ENCODE measurements at places on chromosomes 2 and 18.

- no peak for DNase-seq
These were observed 96.8 kb upstream of the DNAJC10 start for GRCh38 chr2:182619276-182619675.

- DNase-seq = peak; percentile 44
These were observed 26.8 kb downstream of the AAK1 start for GRCh38 chr2:69616755-69617154.

DNA sequence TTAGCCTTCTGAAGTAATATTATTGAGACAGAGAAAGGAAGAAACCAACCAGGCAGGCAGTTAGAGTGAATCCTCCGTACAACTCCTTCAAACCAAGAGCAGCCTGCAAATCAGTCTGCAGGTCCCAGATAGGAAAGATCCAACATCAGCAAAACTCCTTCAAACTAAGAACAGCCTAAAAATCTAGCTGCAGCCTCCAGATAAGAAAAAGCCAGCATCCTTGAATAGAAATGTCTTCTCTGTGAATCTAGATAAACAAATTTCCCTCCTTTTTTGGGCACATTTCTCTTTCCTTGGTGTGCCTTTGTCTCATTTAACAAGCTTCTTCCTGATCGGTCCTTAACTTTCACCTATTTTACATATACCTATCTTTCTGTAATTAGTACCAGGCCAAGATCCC is 1004.6 kb upstream of the TMEFF2 start:
- no peak for DNase-seq

DNA sequence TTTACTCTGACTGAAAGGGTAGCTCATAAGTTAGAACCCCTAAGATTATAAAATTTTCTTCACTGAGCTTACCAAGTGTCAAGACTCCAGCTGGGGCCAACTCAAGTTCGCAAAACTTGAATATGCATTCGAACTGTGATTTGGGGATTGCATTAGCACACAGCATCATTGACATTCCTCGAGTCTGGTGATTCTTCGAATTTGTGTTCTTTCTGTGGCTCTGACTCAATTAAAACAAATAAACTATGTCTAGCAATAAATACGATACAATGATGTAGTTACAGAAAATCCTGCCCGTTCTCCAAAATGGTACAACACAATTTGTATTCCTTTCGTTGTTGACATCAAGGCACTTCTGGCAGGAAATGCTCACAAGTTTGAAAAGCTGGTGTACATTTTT is 11.1 kb downstream of the CCL20 start:
- no peak for DNase-seq

GRCh38 chr2:143333168-143333791 is 204.1 kb downstream of the ARHGAP15 start:
- no peak for DNase-seq

GRCh38 chr2:230987137-230988020 is 8.5 kb upstream of the SPATA3 start:
- DNase-seq = peak; percentile 94

DNA sequence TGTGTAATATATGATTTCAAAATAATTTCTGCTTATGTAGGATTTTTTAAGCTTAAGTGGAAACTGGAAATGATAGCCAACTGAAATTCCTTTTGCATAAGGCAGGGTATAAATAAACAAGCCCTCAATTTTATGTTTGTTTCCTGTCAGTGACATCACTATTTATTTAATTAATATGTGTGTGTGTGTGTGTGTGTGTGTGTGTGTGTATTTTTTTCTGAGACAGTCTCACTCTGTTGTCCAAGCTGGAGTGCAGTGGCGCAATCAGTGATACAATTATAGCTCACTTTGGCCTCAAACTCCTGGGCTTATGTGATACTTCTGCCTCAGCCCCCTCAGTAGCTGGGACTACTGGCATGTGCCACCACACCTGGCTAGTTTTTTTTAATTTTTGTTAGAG is 29.3 kb upstream of the CYP20A1 start:
- no peak for DNase-seq

GRCh38 chr2:186098821-186099220 is 360.2 kb downstream of the FSIP2 start:
- no peak for DNase-seq

DNA sequence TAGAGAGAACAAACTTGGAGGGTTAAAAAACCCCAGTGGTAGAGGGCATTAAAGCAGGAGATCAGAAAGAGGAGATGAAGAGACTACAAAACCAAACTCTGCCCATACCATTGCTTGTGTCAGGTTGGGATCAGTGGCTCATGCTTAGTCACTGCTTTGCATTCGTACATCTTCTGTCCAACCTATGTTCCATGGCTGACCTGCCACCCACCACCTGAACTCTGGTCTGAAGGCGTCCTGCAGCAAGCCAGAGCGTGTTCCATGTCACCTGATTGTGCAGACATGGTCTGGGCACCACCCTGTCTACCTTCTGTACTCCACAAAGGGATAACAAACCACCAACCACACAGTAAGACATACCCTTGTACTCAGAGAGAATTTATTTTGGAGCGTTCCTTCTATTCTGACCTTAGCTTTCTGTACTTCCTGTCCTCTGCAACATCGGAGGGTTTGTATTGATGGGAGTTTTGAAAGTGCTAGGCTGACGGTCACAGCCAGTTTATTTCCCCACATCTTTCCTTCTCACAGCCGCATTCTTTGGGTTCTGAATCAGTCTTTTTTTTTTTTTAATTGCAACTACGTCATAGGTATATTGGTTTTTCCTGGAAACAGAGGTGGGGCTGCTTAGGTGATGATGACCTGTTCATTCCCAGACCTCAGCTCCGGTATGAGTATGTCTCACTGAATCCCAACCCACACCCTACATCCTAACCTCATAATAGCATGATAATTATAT is 88.3 kb downstream of the SOWAHC start:
- DNase-seq = no peak

- peak; percentile 20 for DNase-seq
These were observed 40.4 kb downstream of the PTPN2 start for GRCh38 chr18:12843420-12844350.

GRCh38 chr2:9354318-9354717 is 69.0 kb downstream of the ITGB1BP1 start:
- no peak for DNase-seq

DNA sequence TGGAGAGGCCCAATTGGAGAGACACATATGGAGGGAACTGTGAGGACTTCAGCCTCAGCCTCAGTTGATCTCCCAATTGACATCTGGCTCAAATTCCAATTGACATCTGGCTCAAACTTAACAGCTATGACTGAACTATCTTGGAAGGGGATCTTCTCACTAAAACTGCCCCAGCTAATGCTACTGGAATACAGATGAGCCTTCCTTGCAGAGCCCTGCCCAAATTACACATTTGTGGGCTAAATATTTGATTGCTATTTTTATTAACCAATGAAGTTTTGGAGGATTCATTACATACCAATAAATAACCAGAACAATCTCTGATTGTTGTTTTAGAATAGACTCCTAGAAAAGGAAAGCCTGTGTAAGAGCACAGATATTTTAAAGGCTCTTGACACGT is 189.0 kb upstream of the THUMPD2 start:
- no peak for DNase-seq

DNA sequence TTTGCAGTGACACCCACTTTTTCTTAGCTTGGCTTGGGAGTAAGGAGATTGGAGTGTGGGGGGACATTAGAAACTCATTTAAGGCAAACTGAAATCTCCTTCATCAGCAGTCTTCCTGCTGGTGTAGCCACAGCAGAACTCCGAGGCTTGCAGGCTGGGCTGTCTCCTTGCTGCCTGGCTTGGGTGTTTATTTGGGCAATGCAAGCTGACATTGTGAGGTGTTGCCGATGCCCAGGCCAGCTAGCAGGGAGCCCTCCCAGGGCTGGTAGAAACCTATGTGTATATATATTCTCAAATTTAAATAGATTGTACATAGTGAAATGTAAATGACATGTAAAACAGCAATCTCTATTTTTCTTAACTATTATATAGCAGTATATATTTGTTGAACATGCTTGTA is 11.8 kb downstream of the GDF7 start:
- DNase-seq = no peak

DNA sequence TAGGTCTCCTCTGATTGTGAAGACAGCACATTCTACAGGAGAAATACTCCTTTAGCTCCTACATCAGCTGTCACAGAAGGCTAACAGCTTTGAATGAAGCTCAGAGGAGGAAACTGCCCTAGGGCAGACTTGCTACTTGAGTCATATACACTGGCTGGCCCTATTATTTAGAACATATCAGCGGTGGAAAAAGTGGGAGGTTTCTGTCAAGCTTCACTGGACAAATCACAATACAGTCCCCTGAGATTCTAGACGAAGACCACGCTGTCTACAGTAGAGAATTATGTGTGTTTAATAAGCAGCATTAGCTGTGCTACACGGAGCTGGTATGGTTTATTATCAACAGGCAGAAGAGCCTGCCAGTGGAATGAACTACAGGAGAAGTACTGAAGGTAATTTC is 230.9 kb upstream of the FSIP2 start:
- DNase-seq = peak; percentile 45

DNA sequence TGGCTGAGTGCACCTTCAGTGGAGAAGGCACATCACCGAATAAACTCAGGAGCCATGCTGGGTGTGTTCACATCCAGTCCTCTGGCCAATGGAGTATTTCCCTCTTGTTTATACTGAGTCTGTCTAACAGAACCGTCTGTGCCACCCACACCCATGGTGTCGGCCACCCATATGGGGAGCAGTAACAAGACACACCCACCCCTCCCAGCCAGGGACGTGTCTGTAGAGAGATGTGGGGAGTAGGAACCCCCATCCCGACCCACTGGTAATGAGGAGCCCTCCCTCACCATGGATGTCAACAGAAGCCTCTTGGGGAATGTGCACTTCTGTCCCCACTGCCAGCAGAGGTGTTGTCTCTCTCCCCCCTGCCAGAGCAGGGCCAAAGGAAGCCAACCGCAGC is 37.1 kb downstream of the KCNG2 start:
- no peak for DNase-seq

GRCh38 chr2:160731856-160732255 is 238.2 kb upstream of the RBMS1 start:
- DNase-seq = no peak

- no peak for DNase-seq
These were observed 59.5 kb downstream of the CAB39 start for GRCh38 chr2:230772156-230772555.

Measured in ELF-1 (cell line).